HL-60 (cell line): ENCODE measurements at places on chromosomes 1 and 21.

DNA sequence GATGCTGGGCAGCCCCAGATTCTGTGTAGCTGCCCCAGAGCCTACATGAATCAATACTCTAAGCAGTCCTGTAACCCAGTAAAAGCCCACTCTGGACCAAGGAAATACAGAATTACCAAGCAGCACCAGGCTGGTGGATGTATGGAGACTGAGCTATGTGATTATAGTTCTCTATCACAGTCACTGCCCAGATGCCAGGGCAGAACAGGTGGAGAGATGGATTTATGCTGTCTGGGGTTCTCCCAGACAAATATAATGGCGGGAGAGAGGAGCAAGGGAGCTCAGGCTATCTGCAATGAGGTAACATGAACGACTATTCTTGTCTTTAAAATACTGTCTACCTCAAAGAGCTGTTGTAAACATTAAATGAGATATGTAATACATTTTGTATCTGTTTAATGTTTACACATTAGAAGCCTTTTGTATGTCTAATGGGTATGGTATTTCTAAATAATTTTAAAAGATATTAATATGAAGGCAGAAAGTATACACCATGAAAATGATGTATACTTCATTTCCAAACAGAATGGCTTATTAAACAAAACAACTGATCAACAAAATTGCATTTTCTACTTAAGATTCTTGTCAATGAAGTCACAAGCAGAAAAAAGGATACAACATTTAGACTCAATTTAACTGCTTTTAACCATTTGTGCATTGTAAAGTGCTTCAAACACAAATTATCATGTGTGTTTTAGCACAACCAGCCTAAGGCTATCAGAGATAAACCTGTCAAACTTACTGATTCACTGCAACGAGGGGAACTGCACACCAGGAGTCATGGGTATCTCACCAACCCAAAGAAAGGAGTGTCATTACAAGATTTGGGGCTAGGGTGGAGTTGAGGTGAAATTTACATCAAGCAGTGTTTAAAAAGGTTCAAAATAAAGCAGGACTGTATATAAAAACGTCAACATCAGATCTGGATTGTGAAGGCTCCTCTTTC lies 3.0 kb downstream of the SDE2 start:
- DNase-seq, result no peak

GRCh38 chr1:203323587-203323986 lies 18.3 kb downstream of the BTG2 start:
- no peak for DNase-seq

DNA sequence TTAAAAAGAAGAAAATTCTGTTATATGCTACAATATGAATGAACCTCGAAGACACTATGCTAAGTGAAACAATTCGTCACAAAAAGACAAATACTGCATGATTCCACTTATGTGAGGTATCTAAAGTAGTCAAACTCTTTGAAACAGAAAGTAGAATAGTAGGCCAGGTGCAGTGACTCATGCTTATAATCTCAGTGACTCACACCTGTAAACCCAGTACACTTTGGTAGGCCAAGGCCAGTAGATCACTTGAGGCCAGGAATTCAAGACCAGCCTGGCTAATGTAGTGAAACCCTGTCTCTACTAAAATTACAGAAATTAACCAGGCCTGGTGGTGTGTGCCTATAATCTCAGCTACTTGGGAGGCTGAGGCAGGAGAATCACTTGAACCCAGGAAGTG lies 25.7 kb downstream of the EPHA10 start:
- no peak for DNase-seq

DNA sequence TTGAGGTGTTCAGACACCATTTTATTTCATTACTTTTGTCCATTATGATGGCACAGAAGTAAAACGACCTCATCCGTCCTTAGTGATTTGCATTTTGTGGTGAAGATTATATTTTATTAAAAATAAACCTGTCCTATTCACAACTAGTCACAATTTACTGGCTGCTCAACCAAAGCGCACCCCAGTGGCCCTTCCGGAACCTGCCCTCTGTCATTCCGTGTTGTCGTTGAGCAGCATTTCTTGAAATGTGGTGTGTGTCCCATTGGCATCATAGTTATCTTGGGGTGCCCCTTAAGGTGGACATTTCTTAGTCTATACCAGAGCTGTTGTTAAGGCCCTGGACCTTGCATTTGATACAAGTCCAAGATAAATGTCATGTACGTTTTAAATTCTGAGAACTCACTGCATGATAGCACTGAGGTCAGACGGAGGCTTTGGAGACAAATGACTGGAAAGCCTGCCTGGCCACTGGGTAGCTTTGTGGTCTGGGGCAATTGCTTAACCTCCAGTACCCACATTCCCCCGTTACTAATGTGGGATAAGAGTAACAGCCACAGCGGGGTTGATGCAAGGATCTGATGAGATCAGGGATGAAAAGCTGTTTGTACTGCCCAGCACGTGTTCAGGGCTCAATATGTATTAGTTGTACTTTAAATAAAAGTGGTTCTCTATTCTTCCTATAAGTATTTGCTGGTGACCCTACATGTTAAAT lies 36.2 kb downstream of the BACH1 start:
- DNase-seq, result peak; percentile 72

DNA sequence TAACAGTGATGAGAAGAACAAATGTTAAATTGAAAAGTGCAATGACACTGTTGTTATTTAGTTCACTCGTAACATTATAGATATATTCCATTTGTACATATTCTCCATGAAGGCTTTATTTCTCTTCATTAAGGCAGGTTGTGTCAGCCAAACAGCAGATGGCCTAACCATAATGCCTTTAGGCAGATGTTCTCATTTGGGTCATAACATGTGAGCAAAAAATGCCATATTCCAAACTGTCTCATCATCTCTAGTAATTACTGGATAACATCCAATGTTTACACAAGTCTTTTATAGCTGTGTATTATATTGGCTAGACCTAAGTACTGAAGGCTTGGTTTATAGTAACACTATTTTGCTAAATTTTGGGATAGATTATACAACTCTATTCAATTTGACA lies 87.2 kb upstream of the CHODL start:
- no peak for DNase-seq
